NCI-H1048 (cell line): ENCODE measurements at places on chromosomes 12 and 14.

DNA sequence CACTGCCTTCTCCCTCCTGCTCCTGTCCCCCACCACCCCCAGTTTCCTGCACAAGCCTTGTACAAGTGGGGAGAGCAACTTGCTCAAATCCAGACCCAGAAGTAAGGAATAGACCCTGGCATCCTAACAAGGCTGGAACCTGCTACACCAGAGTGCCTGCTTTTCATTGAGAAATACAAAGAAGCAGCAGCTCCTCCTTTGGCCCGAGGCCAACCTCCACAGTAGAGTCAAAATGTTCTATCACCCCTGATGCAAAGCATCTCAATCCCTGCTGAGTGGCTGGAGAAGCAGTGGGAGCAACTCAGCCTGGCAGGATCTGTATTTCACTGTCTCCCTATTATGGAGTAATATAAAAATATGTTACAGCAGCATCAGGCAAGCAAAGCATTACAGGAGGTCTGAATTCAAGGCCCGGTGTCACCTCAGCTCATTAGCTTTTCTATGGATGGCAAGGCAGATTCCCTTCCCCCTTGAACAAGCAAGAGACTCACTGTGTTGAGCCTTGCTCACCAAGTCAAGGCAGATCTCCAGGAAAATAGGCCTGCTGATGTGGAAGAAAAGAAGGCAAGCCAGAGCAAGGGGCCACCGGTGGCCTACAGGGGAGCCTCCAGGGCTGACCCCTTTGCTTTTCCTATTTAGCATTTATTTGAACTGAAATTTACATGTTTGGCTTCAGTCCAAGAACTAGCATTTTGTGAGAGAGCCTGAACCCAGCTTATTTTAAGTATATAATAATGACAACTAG is 186.3 kb upstream of the EGLN3 start:
- DNase-seq, result no peak

DNA sequence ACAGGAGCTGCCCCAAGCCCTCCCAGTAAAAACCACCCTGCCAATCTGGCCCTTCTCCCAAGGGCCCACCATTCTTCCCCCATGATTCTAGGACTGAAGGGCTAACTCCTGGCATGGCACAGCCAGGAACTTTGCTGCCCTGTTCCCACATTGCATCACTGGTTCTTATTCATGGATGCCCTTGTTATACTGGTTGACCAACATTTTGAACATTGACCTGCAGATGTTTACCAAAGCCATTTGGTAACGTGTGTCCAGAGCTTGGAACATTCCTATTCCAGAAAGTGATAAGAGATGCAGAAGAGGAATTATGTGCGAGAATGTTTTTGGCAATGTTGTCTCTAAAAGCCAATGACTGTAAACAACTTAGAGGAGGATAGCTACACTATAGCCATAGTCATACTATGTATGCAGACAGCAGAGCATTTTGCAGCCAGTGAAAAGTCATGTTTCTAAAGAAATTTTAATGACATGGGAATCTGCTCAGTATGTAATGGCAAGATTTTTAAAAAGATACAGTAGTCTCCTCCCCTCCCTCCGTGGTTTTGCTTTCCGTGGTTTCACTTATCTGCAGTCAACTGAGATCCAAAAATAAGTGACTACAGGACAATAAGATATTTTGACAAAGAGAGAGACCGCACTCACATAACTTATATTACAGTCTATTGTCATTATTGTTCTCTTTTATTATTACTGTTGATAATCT is 108.8 kb downstream of the DAAM1 start:
- DNase-seq, result no peak

GRCh38 chr12:50317203-50317602 is 33.9 kb upstream of the LIMA1 start:
- DNase-seq, result no peak

DNA sequence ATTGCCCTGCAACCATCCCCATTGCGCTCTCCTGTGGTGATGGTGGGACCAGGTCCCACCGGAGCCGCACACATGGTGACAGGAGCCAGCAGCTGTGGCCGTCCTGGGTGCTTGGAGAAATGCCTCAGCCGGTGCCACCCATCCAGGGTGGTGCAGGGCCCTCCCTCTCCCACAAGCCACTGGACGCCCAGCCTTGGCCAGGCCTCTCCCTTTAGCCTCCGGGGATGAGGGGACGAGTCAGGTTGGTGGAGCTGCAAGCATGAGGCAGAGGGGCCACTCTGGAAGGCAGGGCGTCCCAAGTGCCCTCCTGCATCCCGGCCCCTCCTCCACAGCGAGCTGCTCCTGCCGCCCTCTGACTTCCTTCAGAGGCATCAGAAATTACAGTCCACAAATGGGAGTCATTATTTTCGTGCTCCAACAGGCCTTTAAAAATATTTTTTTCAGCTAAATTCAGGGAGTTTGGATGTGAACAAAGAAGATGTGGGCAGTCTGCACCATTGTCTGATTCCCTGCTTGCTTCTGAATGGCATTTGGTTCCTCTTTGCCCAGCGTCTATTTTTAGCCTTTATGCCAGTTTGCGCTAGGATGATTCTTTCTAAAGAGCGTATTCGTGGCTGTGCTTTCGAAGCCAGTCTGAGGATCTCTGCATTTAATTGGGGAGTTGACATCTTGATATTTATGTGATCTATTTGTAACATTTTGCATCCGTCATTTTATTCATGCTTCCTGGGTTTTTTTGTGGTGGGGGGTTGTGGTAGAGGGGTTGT is 189.4 kb downstream of the ADGRD1 start:
- no peak for DNase-seq

DNA sequence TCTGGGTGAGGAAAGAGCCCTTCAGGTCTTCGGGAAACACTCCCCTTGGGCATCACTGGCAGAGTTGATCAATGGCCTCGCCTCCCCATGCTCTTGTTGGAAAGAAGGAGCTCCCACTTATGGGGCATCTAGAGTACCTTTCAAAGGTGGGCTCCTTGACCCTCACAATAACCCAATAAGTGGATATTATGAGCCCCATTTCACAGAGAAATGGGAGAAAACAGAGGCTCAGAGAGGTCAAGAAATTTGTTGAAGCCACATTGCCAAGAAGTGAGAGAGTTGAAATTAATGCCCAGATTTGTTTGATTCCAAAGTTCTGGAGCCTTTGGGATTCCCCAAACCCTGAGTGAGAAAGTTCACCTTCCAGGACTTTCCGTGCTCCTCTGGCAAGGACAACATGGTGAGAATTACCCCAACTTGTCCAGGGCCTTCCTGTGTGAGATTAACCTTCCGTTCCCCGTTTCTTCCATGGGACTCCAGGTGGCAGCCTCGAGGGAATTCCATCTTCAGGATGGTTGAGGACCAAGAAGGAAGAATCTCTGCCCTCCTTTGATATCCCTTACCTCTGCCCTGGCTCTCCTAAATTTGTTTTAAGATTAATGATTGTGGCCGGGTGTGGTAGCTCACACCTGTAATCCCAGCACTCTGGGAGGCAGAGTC is 7.5 kb upstream of the CHD4 start:
- DNase-seq, result no peak

DNA sequence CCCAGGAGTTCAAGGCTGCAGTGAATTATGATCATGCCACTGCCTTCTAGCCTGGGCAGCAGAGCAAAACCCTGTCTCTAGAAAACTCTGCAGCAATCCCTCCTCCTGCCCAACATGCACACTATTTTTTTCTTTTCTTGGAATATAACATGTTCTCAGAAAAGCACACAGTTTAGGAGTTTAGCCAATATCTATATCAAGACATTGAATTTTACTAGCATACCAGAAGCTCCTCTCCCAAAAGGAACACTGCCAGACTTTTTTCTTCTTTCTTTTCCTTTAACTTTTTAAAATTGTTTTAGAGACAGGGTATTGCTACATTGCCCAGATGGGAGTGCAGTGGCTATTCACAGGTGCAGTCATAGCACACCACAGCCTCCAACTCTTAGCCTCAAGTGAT is 107.1 kb upstream of the AEBP2 start:
- no peak for DNase-seq

DNA sequence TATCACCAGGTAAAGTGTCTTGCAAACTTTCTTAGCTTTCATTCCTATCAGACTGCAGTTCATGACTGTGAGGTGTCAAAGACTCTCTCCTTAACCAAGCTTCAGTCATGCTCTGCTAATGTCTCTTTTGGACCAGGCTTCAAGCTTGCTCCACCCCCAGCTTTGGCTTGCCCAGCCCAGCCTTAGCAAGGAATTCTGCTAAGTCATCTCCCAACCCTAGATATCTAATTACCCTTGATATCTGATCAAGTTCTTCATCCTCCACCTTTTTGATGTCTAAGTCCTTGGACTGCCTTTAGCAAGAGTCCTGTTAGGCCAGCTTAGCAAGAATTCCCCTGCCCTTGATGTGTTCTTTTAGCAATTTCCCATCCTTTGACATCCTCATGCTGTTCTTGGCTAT is 108.9 kb upstream of the FGD4 start:
- DNase-seq, result no peak

DNA sequence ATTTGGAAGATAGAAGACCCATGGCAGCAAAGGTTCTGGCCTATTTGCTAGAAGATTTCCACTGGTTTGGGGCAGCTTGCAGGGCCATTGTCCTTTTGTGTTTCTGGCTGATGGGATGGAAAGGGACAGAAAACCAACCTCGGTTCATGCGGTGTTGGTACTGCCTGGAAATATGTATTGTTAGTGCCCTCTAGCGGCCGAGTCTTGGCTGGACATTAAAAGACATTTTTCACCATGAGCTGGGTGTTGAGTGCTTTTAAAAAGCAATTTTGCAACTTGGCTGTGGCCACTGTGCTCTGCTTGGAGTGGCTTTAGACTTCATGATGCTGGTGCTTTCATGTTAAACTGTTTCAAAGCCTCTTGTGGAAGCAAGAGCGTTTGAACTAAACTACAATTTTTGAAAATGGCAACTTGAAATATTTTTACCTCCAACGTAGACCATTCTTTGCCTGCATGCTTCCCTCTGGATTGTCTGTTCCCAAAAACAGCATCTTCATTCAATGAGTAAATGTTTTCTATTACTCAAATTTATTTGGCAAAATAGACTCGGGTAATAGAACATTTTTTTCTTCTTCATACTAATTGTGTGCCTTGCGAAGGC is 102.7 kb upstream of the TBX5 start:
- no peak for DNase-seq

DNA sequence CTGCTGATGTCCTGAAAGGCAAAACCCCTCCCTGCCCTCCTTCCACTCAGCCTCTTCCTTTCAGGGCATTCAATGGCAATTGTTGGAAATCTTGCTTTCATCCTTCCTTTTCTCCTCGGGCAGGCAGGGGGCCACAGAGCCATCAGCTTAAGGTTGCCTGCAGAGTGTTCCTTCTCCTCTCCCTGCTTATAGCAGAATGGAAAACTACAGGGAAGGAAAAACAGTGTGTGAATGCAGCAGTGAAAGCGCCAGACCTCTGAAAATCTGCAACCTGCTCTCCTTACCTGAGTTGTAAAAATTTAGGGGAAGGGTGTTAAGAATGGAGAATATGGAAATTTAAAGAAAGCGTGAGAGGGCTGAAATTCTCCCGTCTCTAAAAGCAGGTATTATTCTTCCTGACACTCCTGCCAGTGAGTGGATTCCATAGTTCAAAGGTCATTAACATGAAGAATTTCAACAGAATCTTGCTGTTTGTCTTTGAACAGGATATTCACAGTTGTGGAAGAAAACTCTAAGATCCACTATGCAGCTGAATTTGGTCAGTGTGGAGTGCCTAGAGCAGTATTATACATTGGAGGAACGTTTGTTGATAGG is 348.8 kb downstream of the KCNH5 start:
- no peak for DNase-seq
